GM10248 (cell line): ENCODE measurements at places on chromosomes 7 and 10.

DNA sequence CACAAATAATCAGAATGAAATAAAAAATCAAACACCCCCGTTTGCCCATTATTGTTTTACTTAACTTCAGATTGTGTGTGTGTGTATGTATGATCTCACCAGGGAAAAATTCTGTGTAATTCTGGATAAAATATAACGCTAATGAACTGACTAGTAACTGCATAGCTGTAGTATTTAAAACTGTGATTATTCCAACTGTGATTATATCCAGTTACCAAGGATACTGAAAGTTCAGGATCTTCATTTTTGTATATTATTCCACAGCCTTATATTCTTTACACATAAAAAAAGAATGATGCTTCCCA, 2.9 kb downstream of the TWIST1 start:
- DNase-seq: no peak

DNA sequence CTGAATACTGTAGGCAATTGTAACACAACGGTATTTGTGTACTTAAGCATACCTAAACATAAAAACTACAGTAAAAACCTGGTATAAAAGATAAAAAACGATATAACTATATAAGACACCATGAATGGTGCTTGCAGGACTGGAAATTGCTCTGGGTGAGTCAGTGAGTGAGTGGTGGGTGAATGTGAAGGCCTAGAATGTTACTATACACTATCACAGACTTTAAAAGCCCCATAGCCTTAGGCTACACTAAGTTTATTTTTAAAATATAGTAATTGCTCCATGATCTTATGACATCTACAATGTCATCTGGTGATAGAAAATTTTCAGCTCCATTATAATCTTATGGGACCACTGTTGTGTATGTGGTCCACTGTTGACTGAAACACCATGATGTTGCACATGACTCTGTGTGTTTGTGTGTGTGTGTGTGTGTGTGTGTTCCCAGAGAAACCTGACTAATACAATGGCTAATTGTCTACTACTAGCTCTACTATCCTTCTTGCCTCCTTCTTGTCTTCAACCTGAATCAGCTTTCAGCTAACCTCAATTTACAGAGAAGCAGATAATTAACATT, 27.6 kb upstream of the PRPF18 start:
- no peak for DNase-seq

DNA sequence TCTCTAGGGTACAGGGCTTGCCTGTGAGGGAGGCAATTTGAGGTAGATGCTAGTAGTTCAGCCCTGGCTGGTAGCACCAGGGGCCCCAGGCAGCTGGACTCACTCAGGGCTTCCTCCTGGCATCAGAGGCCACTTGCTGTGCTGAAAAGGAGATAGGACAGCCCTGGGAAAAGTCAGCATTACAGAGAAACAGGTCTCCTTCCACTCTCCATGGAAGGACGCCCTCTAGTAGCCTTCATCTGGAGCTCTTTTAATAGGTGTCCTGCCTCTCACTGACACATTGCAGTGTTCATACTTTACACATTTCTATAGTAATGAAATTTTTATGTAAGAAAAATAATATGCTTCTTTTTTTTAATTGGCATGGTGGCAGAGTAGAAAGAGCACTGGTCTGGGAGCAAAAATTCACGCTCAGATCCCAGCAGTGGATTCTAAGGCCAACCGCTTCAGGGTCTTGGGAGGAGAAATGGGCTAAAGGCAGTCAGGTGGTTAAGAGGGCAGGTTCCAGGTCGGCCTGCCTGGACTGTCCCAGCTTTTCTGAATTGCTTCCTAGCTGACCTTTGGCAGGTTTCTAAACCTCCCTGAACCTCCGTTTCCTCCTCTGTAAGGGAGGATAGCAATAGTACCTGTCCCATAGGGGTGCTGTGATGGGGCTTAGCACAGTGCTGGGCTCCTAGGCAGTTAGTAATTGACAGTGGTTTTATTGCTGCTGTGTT, 35.8 kb downstream of the AIFM2 start:
- no peak for DNase-seq

- no peak for DNase-seq
These were observed 263.0 kb upstream of the NEBL start for GRCh38 chr10:21160116-21160515.

DNA sequence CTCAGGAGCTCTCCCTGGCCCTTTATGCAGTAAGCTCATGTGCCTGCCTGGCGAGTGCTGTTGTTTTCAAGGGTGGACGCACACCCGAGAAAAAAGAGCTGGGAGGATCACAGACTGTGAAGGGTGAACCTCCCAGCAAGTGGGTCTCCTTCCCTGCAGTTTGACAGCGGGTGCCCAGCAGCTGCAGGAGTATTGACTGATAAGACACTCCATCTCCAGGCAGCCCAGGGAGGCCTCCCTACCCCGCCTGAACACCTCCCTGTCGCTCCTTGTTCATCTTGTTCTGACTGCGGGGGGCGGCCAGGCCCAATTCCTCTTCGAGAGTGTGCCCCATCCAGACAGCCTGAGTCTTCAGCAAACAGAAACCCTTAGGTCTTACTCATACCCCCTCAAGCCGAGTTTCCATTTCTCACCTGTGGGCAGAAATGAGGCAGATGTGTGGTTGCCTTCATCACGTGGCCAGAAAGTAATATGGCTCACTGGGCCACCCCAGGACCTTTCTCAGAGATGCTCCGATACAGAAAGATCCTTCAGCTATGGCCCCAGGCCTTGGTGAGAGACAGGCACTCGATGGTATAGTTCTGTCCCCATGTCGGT, 17.2 kb downstream of the MDH2 start:
- DNase-seq: peak; percentile 8

DNA sequence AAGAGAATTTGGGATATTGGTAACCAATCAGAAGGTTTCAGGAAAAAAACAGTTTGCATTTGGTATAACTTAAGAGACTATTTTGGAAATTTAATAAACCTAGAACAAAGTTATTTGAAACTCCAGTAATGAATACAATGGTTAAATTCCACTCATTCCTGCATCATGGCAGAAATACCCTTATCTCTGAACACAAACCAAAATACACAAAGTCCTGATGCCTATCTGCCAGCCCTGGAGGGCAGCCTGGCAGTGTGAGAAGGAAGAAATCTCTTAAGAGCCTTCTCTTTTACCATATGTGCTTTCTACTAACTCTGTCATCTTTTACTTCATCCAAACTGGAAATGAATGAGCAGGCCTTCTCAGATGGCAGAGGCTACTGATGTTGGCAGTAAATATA, 147.1 kb upstream of the LYZL1 start:
- DNase-seq: no peak

GRCh38 chr10:36221101-36221500, 579.0 kb upstream of the FZD8 start:
- DNase-seq: no peak
